ENCODE measurements at places on chromosomes 5 and 9.
A peak's percentile ranks its signal among the peaks of the same experiment; 100 is the strongest.

DNA sequence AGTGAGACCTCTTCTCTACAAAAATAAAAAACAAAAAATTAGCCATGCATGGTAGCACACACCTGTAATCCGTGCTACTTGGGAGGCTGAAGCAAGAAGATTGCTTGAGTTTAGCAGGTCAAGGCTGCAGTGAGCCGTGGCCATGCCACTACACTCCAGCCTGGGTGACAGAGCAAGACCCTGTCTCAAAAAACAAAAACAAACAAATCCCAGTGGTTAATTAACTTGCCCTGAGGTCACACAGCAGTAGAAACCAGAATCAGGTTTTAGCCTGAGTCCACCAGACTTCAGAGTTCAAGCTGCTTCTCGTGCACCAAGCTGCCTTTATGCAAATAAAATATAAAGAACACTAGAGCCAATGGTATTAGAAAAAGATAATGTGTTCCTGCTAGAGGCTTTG, 169.7 kb downstream of the GOLPH3 start:
- DNase-seq: no peak

DNA sequence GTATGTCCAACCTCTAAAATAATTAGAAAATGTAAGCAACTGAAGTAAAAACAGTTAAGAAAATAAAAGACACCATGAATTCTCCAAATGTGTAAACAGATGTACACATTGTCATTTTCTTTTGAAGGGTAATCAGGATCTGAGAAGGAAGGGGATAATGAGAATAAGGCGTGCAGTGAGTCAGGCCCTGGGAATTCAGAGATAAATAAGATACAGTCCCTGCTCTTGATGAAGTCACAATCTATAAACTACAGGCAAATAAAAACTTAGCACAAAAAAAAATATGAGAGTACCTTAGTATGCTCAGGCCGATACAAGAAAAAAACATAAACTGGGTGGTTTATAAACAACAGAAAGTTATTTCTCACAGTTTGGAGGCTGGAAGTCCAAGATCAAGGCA, 315.3 kb downstream of the DNAH5 start:
- DNase-seq: no peak

GRCh38 chr9:93096131-93096802, at the start of gene CARD19:
TSS of gene CARD19 (plus strand) at chr9:93096217. CDS start at chr9:93096346, 129 bp downstream.
- DNase-seq: peak; percentile 9

GRCh38 chr5:21701317-21701716, 1151.8 kb downstream of the CDH12 start:
- no peak for DNase-seq

DNA sequence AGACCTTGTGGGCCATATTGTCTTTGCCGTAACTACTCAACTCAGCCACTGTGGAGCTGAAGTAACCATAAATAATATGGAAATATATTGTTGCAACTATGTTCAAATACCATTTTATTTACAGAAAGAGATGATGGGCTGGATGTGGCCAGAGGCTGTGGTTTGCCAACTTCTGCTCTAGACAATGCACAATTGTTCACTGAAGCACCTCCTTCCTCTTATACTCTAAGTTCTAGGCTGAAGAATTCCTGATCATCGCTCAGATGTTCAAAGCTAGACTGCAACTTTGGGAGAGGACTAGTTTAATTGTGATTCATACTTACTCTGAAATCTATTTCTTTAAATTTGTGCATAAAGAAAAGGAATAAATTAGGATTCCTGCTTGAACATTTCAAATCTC, 245.0 kb downstream of the TAF11L14 start:
- no peak for DNase-seq

DNA sequence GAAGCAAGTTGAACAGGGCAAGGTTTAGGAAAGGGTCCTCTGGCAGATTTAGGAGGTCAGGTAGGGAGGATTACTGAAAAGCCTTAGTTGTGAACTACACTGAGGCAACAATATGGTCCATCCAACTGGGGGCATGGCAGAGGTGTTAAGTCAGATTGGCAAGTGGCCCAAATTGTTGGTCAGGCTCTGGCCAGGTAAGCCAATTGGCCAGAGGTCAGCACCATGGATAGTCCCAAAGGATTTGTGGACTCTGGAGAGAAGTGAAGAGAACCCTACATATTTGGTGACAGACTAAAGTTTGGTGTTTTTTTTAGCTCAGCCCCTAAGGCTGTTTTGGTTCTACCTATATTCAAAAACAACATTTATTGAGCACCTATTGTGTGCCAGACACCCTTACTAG, 39.1 kb upstream of the RASGRF2 start:
- DNase-seq: no peak

- peak; percentile 79 for DNase-seq
These were observed at the start of gene ARAP3 for GRCh38 chr5:141681695-141682641. TSS of gene ARAP3 (minus strand) at chr5:141682230. CDS start at chr5:141680486, 1,744 bp downstream.
